ENCODE measurements at places on chromosomes 4 and X.

DNA sequence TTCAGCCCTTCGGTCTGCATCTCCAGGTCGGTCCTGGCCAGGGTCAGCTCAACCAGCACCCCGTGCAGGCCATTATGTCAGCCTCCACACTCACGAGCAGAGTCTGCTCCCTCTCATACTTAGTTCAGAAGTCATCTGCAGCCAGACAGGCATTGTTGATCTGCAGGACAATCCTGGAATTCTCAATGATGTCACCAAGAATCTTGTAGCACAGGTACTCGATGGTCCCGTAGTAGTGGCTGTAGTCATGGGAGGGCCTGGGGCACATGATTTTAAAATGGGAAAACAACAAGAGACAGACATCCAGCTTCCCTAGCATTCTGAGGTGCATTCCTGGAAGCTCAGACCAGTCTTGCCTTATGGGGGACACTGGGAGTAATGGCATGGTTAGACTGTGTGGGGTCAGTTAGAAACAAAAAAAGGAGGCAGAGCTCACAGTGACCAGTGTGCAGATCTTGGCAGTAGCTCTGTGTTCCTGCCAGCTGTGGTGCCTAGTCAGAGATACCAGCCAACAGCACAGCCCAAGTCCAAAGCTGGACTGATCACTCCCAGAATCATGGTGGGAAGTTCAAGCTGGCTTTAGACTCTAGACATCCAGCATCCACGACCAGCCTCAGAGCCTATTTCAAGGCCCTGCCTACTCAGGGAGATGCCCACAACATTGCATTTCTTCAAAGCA lies 31.9 kb downstream of the LRIT3 start:
- no peak for DNase-seq

GRCh38 chr4:137283737-137284136 lies 248.6 kb downstream of the PCDH18 start:
- DNase-seq: no peak

- no peak for DNase-seq
These were observed 3.2 kb downstream of the GATA1 start for GRCh38 chrX:48789366-48790220.

DNA sequence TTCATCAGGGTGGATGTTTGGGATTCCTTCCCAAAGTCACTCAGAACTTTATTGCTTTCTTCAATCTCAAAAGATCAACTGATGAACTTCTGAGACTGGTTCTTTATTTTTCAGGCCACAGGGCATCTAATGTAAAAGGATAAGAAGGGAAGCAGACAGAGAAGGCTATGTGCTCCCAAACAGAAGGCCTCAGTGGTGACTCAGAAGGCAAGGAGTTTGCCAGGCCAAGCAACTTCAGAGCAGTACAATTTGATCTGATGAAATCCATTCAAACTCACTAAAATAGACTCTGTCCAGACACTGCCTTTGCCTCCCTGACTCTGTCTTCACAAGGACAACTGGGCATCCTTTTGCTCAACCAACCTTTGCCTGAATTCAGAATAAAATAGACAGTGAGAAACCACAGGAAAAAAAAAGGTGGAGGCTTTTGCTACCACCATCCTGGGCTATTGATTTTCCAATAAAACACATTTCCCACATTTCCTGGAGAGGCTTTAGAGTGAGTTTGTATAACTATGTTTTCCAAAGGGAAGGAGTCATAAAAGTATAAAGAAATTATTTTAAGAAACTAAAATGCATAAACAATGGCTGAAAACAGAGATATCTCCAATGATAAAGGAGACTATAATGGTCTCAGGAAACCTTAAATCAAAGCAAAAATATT lies 55.2 kb downstream of the ARHGEF6 start:
- no peak for DNase-seq

- no peak for DNase-seq
These were observed 504.2 kb upstream of the IGFBP7 start for GRCh38 chr4:57614257-57614932.

DNA sequence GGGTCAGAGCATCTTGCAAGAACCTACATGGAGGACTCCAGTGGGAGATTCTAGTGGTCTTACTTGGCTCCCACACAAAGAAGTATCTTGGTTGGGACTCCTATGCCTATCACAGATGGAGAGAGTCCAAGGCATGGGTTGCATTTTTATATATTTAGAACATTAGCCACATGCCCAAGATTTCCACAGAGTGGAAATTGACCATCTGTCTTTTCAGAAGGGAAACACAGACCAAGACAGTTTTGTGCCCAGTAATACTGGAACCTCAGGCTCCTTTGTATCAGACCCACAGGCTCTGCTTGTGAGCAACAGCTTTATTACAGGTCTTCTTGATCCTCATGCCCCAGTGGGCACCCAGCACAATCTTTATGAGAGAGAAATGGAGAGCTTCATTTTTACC lies 43.6 kb downstream of the PAGE2 start:
- no peak for DNase-seq

DNA sequence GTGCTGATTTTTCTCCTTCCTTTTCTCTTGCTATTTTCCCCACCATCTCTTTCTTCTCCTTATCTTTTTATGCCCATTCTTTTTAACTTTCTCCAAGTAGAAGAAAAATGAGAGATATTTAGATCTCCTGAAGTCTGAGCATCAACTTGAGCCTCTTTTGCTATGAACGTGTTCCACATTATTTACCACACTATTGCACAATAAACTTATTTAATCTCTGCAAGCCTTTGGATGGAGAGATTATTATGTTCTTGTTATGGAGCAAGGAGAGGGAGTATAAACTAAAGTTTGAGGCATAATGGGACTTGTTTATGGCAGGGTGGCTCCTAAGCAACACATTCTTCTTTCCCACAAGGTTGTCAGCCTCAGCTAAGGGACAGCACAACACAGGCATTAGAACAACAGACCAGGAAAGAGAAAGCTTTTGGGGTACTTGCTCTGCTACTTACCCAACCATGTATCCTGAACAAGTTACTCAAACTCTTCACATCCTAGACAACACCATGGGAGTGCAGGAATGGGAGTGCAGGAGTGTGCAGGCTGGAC lies 365.5 kb upstream of the BOD1L1 start:
- DNase-seq: no peak

GRCh38 chr4:98890702-98891455 lies 38.1 kb downstream of the EIF4E start:
- no peak for DNase-seq

- DNase-seq: no peak
These were observed 139.8 kb downstream of the PALLD start for GRCh38 chr4:168636506-168637196.

DNA sequence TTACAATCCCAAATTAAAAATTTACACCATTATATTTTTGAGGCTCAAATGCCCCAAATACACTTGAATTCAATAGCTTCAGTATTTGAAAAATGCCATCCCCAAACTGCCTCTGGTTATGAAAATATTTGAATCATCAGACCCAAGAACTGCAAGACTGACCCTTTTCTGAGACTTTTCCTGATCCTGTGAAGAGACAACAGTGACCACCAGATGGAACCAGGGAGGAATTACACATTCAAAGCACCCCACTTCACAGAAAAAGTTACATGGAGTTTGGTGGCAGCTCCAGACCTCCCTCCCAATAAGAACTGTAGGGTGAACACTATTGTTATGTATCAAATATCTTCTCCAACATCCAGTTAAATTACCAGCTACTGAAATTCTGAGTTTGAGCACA lies 44.0 kb upstream of the SCD5 start:
- no peak for DNase-seq

DNA sequence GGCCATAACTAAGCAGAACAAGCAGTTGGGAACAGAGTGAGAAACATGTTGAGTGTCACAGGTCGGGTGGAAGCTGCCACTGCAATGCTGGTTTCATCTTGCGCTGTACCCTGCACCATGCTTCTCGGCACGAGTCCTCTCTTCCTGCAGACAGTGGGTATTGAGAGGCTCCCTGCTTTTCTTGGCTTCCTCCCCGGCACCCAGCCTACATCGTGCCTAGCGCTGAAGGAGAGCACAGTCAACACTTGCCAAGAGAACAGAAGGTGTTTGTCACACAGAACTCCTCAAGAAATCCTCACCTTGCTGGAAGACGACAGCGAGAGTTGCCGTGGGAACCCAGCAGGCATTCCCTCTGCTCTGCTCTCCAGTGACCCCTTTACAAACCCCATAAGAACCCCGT lies 53.6 kb downstream of the EVC2 start:
- DNase-seq: no peak

DNA sequence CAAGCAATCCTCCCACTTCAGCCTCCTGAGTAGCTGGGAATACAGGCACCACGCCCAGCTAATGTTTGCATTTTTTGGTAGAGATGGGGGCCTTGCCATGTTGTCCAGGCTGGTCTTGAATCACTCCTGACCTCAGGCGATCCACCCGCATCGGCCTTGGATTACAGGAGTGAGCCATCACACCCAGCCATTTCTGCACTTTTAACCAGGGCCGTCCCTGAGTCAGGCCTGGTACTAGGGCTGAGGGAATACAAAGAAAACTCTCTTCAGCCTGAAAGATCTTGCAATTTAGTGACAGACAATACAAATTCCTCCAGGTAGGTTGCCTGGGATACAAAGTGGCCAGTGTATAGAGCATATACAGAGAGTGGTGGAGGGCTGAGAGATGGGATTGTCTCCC lies 65.8 kb downstream of the BCOR start:
- no peak for DNase-seq

DNA sequence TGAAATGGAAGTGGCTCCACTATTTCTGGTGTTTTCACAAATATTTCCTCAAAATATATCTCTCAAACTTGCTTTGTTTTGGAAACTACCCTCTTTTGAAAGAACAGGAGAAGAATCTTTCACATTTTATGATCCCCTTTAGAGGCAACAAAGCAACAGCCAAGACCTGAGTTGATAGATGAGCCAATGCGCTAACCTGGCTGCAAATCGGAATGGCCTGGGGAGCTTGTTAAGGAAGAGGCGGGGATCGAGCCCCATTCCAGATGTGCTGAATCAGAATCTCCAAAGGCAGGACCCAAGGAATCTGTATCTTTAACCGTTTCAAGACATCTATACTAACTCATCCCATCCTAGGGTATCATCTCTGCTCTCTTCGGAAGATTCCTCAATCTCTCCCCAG lies 181.3 kb downstream of the GPC3 start:
- DNase-seq: no peak

- no peak for DNase-seq
These were observed at the start of gene LDB2 for GRCh38 chr4:16897991-16898827. Gene LDB2, minus strand, starts transcription at chr4:16898645.

DNA sequence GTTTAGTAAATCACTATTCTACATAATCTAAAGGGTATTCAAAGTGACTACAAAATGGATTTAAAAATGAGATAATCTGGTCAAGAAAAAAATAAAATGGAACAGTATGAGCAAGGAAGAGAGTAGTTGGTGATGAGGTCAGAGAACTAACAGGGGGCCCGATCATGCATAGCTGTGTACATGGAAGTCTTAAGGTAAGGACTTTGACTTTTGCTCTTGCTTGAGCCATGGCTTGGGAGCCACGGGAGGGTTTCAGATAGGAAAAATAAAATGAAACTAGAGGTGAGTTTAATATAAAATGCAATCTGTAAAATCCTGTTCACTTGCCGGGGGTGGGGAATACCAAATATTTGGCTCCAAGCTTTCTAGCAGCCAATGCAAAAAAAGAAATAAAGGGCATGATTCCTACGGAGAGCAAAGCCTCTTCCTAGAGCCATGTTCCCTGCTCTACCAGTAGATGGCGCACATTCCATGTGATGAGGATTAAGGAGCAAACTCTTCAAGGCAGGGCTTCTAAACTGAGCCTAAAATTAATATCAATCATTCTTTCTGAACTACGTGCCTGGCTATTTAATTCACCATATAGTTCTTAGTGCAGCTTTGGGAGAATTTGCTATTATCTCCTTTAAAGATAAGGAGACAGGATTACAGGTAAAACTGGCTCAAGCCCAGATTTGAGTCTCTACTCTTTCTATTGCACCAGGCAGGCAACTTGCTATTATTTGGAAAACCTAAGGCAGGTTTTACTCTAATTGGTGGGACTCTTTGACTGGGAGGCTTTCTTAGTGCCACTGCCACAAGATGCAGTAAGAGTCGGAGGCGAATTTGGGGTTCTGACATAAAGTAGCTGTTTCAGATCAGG lies 6.8 kb upstream of the CLCN5 start:
- peak; percentile 29 for DNase-seq

DNA sequence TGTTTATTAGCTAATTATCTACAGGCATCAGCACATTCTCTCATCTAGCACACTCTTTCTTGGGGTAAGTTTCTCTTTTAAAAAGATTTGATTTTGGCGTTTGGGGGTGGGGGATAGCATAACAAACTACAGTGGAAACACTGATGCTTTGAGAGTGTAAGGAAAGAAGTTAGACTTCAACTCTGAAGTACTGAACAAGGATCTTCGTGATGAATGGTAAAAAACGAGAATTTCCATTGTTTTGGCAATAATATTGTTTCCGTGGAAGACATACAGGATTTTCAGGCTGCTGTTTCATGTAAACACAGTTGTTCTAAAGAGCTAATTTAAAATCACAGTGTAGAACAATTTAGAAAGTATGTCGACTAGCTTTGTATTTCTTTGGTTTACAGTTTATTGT lies 451 bp downstream of the LPAR4 start:
- DNase-seq: no peak

- DNase-seq: no peak
These were observed 1.8 kb downstream of the SPIN4 start for GRCh38 chrX:63349307-63349706.

GRCh38 chr4:125360727-125361126 lies 46.0 kb downstream of the FAT4 start:
- DNase-seq: no peak

DNA sequence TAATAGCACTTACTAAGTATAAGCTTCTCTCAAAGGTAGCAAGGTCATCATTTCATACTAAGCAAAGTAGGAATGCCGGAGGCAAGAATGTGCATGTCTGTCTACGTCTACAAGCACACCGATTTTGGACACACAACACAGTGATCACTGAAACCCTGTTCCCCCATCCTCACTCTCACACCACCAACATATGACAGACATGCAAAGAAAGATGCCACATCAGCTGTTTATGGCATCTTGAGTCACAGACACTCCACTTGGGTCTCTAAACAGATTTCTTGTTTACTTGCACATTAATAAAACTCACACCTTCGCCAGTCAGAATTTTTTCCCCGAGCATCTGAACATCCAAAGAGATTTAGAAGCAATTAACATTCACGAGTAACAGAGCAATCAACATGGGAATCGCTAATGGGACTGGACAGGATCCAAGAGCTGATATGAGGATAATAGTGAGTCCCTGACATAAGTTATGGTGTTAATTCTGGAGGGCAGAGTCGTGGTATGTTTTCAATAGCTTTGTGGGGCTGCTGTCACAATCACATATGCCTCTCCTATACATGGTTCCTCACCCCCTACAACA lies 324.1 kb downstream of the DHX15 start:
- no peak for DNase-seq

DNA sequence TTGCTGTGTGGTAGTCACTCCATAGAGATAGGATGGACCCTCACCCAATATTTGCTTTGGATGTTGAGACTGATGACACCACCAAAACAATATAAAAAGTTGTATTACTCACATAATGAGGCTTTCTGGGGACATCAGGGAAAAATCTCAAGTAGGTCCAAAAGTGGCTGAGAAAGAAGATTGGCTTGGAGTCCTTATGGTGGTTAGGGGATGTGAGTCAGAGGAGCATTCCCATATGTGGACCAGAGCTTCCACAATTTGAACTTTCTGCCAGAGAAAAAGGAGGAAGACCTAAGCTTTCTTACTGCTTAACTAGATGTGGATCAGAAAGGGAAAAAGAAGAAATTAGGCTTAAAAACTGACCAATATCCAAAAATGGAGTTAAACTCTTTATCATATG lies 460.5 kb downstream of the SH3BGRL start:
- DNase-seq: no peak

GRCh38 chr4:26094911-26095310 lies 180.9 kb downstream of the SMIM20 start:
- DNase-seq: no peak

- DNase-seq: no peak
These were observed 214.2 kb upstream of the PCDH10 start for GRCh38 chr4:132934911-132935310.
